ENCODE measurements at places on chromosomes 3 and 15. TPM values are rescaled to one million over a fixed set of nuclear protein-coding genes. Genes with fewer than 3 reads are reported as not detected.

- DNase-seq = no peak
These were observed 828 bp downstream of the THOC7 start for GRCh38 chr3:63862804-63863149.

- DNase-seq = peak; percentile 80
These were observed 24.6 kb upstream of the DMXL2 start for GRCh38 chr15:51647128-51647562.

DNA sequence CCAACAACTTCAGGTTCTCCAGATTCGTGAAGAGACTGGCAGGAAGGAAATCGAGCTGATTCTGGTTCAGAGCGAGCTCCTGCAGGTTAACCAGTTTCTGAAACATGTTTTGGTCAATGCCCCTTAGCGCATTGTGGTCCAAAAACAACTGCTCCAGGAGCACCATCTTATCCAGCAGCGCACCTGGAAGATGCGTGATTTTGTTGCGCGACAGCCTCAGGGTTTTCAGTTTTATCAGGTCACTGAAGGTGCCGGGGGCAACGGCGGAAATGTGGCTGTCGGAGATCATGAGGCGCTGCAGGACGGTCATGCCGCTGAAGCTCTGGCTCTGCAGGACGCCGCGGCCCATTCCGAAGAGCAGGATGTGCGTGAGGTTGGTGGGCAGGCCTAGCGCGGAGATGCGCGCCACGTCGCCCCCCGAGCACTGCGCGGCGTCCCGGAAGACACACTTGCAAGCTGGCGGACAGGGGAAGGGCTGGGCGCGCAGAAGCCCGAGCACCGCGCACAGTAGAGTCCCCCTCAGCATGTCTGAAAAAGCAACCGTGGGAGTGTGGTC, 1.2 kb downstream of the GP5 start:
- DNase-seq = no peak

- DNase-seq = no peak
These were observed 4.7 kb downstream of the SELENOS start for GRCh38 chr15:101272584-101272983.

GRCh38 chr3:152927131-152927530, 92.2 kb downstream of the P2RY1 start:
- no peak for DNase-seq

- DNase-seq = no peak
These were observed 44.9 kb downstream of the ATP1B3 start for GRCh38 chr3:141921316-141921715.

DNA sequence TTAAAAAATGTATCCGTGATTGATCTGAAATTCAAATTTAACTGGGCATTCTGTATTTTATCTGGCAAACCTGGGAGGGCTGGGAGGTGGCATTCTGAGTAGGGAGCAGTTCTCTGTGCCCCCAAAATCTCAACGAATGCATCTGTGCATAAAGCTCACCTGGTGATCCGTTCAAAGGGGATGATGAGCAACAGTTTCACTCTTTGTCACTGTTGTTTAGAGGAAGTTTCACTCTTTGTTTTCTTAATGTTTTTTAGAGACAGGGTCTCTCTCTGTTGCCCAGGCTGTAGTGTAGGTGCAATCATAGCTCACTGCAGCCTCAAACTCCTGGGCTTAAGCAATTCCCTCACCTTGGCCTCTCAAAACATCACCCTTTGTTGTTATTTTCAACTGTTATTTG, 186.7 kb downstream of the SSR3 start:
- no peak for DNase-seq

DNA sequence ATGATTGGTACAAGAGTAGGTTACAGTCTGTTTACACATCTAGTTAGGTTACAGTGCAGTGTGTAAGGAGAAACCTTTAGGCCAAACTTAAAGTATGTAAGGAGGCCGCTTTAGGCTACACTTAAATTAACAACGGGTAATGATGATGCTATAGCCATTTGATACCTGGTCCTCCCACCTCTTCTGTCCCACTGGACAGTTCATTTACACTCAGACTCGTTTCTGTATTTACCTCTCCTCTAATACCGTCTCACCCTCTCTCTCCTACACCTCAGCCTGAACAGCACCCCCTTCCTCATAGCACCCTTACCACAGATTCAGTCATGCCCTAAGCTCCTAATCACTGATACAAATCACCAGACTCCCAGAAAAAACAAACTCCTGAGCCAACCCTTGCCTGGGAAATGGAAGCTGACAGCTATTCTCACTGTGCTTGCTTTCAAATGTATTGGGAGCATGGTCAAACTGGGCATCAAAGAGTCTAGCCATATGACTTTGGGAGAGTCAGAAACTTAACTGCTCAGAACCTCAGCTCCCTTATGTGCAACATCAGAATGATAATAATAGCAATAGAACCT, 241.3 kb upstream of the SETMAR start:
- no peak for DNase-seq

GRCh38 chr3:177693616-177694264, 496.5 kb upstream of the TBL1XR1 start:
- DNase-seq = peak; percentile 30

GRCh38 chr3:24505691-24506550, 11.3 kb upstream of the THRB start:
- DNase-seq = no peak

DNA sequence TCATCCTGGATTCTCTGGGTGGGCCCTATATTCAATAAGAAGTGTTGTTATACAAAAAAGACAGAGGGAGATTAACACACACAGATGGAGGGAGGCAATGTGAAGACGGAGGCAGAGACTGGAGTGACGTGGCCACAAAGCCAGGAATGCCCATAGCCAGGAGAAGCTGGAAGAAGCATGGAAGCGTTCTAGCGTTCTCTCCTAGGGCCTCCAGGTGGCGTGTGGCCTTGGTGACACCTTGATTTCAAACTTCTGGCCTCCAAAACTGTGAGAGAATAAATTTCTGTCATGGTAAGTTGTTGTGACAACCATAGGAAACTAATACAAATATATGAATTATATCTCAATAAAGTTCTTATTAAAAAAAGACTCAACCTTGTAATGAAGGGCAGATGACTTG, 21.3 kb downstream of the THBS1 start:
- no peak for DNase-seq

DNA sequence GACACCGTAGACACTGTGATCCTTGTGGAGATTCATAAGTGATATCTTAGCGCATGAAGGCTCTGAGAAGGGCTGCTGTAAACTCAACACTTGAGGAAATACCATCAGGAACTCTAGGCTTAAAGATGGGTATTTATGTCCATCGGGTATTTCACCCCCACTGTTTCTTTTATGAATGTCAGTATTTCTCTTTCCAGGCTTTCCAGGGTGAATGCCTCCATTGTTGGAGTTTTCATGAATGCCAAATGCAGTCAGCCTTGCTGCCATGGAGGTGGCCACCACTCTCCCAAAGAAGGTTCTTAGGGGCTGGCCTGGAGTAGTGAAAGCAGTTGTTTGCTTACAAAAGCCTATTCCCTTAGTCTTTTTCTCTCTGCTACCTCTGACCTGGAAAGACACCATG, 259.2 kb downstream of the SLCO3A1 start:
- DNase-seq = no peak

DNA sequence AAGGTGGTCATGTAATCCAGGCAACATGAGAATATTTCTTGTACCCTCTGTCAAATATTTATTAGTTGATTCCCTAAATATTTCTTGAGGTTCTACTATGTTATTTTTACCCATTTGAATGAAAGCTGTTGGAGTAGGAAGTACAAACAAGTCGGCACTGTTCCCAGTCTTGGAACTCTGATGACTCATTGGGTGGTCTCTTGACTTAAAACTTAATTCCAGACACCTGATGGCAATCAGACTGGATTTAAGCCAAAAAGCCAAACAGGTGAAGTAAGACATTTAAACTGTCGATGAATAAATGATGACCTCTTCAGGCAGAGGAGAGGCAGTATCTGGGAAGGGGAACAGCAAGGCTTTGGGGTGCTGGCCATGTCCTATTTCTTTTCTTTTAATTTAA, 22.8 kb downstream of the C2CD4A start:
- DNase-seq = no peak

DNA sequence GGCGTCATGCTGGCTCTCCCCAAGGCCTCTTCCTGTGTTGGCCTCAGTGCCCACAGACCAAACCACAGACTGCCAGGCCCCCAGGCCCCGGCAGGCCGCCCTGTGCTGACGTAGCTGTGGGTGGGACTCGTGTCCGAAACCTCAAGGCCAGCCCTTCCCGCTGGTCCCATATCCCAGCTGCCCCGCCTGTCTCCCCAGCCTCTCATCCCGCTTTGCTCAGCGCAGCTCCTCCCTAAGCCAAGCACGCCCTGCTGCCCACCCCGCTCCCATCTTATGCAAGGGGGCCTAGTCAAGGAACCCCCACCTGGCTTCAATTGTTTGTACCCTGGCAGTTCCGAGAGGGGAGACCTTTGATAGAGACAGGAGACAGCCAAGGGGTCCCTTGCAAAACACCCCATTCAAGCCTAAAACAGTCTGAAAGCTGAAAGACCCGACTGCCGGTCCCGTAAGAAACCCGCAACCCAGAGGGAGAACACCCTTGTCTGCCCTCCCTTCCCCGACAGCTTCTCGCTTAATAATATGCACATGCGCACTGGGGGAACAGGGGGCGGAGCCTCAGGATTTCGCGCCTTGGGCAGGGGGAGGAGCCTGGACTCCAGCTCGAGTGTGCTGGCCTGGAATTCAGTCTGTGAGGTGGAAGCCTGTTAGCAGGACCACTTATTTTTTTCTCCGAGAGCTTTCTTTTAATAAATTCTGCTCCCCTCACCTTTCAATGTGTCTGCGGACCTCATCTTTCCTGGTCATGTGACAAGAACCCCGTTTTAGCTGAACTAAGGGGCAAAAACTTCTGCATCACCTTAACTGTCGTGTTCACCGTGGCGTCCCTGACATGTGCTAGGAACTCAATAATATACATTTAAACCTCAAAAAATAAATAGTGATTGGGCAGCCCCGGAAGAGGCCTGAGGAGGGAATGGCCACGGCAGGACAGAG, 17.2 kb downstream of the TNFAIP8L3 start:
- DNase-seq = peak; percentile 74

GRCh38 chr3:10223676-10224639, 24.3 kb upstream of the TATDN2 start:
- DNase-seq = no peak

DNA sequence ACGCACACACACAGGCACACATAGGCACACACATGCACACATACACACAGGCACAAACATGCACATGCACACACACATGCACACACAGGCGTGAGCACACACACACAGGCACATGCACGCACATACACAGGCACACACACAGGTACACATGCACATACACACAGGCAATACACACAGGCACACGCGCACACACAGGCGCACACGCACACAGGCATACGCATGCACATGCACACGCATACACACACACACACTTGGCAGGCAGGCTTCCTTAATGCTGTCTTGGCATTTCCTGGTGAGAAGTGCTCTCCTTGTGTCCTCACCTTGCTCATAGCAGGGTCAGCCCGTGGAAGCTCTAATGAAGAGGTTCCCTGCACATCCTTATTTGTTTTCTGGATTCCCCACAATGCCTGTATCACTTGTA, 8.4 kb upstream of the SLCO2A1 start:
- no peak for DNase-seq

DNA sequence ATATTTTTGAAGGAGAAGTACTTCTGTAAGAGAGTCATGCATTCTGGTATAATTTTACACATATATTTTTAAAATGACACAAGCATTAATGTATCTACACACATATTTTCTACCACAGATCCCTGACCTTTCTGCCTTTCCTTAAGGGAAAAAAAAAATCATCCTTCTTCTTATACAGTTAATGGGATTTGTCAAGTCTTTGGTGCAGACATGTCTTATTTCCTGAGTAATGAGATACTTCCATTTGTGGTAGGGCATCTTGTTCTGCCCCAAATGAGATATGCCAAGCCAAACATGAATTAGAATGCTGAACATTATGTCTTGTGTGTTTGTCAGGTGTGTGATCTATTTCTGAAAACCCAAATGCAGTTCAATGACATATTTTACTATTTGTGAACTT, 329.9 kb downstream of the RBMS3 start:
- DNase-seq = no peak

Gene RTP1
- total RNA-seq = 0.29 TPM

Gene KBTBD13
- total RNA-seq = not detected

Gene SERPINI2
- 0.12 TPM for total RNA-seq

Gene BOC
- 3.7 TPM for total RNA-seq

Gene CACNA1D
- 1.4 TPM for total RNA-seq

Gene TBC1D21
- not detected for total RNA-seq

Gene PIGX
- total RNA-seq = 34.1 TPM

Gene SCG5
- 0.95 TPM for total RNA-seq
